ENCODE measurements at places on chromosomes 16 and 17.

DNA sequence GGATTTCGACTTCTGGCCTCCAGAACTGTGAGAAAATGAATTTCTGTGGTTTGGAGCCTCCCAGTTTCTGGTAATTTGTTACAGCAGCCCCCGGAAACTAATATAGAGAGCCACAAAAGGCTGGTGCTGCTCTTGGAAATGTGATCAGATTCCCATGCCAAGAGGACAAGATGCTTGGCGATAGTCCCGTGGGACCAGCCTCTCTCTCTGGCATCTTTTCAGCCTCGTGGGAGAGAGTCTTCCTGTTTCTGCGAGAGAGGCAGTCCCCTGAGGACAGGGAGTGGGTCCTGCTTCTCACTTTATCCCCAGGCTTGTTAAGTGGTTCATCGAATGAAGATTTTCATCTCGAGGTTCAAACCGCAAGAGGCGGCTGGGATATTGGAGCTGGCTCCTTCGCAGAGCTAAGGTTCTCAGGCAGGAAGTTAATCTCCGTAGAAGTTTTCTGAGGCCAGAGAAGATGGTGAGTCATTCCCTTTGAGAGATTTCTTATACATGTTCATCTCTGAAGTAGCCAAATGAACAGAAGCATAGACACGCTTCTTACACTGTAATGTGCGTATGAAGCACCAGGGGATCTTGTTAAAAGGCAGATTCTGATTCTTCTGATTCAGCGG, 211.6 kb upstream of the SDK2 start:
- DNase-seq = no peak

DNA sequence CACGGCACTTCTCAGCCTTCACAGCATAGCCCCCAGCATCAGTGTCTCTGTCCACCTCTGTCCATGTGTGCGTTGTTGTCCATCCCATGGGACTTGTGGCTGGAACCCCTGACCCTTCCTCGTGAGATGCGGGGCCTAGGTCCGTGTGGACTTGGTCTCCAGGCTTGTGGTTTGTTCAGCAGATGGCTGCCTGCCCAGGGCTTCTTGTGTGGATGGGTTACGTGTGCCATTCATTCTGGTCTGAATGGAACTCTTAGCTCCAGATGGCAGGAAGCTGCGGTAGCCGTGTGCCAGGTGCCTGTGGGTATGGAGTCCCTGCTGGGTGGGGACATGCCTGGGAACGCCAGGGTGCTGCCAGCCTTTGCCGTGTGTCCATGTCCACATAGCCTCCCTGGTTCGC, 31.7 kb upstream of the NUDT16L1 start:
- no peak for DNase-seq

DNA sequence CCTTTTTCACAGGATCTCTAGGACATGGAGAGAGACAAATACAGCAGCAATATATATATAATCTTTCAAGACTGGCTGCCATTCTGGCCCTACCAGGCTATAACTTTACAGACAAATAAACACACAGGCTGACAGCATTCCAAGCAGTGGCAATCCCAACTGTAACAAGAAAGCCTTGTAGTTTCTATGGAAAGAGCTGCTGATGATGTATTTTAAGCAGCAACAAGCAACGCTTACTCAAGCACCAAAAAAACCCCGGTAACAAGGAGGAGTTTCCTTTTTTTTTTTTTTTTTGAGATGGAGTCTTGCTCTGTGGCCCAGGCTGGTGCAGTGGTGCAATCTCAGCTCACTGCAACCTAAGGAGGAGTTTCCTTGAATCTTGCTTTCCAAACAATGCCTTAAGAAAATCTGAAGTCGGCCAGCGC, 23.2 kb downstream of the LSM12 start:
- DNase-seq = no peak

GRCh38 chr16:23929856-23930255, 94.1 kb downstream of the PRKCB start:
- DNase-seq = no peak

- no peak for DNase-seq
Measured at GRCh38 chr17:28572259-28573039, 1.1 kb upstream of the PIGS start.
